ACHN (cell line): ENCODE measurements at places on chromosomes 16 and 17.
A peak's percentile ranks its signal among the peaks of the same experiment; 100 is the strongest.

DNA sequence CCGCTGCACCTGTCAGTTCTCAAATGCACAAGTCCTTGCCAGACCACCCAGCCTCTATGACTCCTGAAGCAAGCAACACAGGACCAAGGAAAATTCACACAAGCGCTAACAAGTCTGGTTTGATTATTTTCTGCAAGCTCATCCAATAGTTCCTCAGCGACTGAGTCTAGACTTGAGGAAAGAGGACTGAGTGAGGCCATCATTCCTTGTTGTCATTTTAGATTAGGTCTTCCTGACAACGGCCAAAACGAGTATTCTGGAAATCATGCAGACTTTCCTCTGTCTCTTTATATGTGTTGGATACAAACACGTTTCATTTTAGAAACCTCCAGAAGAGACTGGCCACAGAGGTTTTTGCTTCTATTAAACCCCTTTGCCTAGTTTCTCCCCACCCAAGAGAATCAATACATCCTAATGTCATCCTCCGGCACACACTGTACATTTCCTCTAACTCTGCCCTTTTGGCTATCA, 561 bp downstream of the CCDC47 start:
- DNase-seq = peak; percentile 56

GRCh38 chr17:68053231-68054013, 17.9 kb downstream of the KPNA2 start:
- no peak for DNase-seq

GRCh38 chr17:10087355-10087754, 111.1 kb downstream of the GAS7 start:
- DNase-seq = no peak

DNA sequence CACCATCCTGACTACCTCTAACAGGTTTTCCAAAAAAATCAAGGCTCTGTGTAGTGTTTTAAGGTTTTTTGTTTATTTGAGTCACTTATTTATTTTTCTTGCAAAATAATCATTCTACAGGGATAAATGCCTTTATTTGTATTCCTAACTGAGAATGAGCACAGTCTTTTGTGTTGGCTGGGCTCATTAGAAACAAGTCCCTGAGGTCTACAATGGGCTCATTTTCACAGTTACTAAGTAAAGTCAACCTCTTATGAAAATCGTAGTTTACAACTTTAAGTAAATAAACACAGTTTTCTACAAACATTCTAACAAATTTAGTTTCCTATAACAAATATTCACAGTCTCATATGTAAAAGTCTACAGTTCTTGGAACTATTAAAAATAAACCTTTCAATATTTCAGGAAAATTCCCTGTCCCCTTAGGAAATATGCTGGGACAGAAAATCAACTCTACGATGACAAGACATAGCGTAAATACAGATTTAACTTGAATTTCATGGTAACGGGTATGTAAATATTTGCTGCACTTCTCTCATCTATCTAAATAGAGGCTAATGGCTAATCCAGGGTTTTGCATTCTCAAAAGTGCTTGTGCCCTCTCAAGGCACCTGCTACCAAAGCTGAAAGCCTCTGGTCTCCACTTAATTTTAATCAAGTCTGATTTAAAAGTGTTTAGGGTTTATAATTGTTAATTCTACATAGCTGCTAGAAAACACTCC, 31.5 kb upstream of the CDH5 start:
- no peak for DNase-seq

- no peak for DNase-seq
Observed at GRCh38 chr16:62156971-62157370, 120.7 kb upstream of the CDH8 start.

- no peak for DNase-seq
Observed at GRCh38 chr17:65535777-65536572, 25.5 kb downstream of the AXIN2 start.

DNA sequence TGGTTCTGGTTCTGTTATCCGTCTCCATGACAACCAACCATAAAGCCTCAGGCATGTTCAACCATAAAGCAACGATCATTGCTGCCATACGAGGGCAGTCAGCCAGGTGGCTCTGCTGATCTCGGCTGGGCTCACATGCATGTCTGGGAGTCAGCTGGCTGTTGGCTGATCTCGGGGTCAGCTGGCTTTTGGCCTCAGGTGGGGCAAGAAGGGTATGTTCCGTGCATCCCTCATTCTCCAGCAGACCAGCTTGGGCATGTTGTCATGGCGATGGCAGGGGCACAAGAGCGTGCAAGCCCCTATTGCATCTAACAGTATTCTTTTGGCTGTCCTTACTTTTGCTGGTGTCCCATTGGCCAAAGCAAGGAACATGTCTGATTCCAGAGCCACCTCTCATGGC, 86.2 kb downstream of the ABCC6 start:
- no peak for DNase-seq

DNA sequence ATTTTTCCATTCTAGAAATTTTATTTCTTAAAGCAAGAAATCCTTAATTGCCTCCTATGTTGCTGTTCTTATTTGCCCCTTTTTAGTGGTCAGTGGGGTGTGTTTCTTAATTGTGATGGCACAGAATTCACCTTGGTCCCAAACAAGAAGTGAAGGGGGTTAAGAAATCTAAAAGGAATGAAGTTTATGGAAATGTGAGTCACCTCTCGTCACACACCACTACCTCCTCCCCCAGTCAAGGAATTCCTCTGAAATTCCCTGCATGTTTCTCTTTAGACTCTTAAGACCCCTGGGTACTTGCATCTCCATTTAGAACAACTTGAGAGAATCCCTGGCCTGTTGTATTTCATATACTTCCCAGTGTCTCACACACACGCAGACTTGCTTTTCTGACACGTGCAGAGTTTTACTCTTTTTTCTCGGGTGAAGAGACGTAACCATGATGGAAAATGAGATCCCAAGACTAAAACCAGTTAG, 247.4 kb downstream of the PRKCA start:
- DNase-seq = peak; percentile 99

DNA sequence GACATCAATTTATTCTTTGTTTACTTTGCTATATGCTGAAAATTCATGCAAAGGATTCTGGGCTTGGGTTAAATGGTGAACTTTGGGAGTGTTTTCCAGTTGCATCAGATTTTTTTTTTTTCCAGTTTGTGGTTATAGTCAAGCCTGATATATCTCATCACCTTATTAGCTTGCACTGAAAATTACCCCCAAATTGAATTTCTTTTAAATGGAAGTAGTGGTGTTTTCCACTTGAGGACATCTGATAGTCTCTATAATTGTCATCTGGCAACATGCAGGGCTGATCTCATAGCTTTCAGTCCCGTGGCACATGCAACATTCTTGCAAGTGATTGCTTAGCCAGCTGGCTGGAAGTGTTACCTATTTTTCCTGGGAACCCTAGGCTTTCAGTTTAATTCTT, 4.7 kb upstream of the KRTAP3-1 start:
- DNase-seq = no peak

GRCh38 chr16:71767060-71767900, 41.4 kb downstream of the AP1G1 start:
- no peak for DNase-seq

DNA sequence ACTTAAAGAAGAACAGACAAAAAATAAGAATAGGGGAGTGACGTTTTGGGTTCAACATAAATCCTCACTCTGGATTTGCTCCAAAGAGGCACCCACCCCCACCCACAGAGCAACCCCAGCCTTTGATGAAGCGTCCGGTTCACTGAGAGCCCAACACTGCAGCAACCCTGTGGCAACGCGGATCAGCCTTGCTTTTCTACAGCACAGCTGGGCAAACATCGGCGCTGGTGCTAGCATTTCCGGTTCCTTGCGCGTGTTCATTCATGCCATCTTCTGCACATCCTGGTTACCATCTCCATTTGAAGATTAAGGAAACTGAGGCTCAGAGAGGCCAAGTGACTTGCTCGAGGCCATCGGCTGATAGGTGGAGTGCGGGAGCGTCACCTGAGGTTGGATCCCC, 8.7 kb upstream of the GINS2 start:
- DNase-seq = no peak

- DNase-seq = no peak
Observed at GRCh38 chr17:37062021-37062420, 113.3 kb downstream of the AATF start.

DNA sequence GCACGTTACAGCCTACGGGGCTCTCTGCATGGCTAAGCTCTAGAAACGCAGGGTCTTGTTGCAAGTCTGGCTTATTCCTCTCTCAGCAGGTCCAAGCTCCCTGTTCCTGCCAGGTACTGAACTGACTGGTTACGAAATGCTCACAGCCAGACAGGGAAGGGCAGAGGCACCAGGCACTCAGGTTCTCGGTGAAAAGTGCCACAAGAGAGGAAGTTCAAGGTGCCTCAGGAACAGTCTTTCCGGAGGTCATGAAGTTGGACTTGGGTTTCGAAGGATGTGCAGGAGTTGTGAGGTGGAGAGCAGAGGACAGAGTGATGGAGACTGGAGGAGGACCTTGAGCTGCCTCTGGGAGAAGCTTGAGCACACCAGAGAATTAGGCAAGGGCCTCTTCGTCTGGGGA, 124.7 kb upstream of the GSE1 start:
- DNase-seq = no peak

- no peak for DNase-seq
Observed at GRCh38 chr16:49003022-49003421, 278.6 kb downstream of the CBLN1 start.

GRCh38 chr16:81315271-81316175, 761 bp downstream of the GAN start:
- DNase-seq = peak; percentile 68

GRCh38 chr17:194828-195602, 13.6 kb upstream of the DOC2B start:
- no peak for DNase-seq

DNA sequence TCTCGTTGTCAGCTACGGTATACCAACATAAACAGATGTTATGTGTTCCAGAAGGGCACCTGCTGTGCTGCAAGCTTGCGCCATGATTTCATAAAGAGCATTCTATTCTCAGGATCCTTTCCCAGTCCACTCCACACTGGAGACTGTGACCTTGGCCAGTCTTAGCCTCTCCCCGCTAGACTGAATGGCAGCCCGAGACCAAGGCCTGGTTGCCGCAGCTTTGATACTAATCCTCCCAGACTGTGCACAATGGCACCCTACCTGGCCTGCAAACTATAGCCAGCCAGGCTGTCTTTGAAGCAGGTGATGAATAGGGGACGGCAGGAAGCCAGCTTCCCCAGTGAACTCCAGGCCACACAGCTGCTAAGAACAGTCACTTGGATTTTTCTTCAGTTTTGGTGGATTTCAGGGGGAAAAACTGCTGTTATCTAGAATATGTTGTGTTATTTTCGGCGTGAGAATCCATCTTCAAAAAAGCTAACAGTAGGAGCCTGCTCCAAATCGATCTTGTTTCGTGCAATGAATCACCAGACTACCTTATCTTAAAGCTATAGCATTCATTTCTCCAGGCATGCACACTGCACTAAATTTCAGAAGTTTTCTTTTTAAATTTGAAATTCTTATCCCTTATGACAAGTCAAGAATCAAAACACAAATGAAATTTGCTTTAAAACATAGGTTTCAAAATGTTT, 289.0 kb downstream of the CEP112 start:
- DNase-seq = no peak

DNA sequence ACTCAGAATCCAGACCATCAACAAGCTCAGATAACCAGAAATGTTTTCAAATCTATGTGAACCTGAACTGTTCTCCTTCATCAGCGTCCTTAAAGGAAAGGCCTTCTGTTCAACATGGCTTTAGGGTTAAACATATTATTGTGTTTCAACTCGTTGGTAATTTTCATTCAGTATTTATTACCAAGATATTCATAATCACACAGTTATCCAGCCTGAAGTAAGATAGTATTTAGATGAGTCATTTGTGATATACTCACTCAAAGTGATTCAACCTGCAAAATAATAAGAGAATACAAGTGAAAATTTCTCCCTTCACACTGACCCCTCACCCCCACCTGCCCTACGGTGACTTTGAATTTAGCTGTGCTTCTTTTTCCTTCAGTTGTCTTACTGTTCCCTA, 3.0 kb downstream of the CYLD start:
- peak; percentile 38 for DNase-seq

- DNase-seq = no peak
Observed at GRCh38 chr17:73783945-73784603, 139.8 kb upstream of the SDK2 start.
